ENCODE measurements at places on chromosomes 13 and 19.

DNA sequence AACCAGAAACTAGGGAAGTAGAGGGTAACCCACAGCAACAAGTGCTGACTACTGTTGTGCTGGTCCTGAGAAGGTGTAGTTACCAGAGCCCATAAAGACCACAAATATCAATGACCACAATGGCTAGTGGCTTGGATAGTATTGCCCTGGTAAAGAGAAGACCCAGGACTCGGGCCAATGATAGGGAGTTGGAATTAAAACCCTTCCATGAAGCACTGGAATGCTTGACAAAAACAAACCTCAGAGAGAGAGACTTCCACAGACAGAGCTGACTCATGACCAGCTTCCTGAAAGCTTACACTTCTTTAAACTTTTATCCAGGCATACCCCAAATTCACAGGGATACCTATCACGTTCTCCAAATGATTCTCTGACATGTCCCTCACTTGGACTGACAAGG is 60.5 kb downstream of the WDR87 start:
- peak; percentile 23 for DNase-seq

DNA sequence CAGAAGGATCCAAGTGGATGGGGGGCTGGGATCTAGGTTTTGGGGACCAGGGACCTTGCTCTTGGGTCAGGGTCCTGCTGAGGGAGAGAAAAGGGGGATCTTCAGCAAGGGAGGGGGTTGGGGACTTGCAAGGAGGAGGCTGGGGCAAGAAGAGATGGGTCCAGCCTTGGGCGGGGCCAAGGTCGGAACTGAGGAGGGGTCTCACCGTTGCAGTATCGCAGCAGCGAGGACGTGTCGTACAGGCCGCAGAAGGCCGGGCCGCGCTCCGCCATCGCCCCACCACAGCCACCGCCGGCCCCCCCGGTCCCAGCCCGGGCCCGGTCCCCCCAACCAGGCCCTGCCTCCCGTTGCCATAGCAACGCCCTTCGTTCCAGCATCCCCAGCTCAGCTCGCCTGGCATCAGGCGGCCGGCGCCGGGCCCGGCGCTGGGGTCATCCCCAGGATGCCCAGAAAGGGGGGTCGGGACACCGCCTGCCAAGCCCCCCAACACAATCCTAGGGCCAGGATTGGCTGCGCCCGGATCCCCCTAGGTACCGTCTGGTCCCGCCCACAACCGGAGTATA is 6.0 kb upstream of the EML2 start:
- no peak for DNase-seq

DNA sequence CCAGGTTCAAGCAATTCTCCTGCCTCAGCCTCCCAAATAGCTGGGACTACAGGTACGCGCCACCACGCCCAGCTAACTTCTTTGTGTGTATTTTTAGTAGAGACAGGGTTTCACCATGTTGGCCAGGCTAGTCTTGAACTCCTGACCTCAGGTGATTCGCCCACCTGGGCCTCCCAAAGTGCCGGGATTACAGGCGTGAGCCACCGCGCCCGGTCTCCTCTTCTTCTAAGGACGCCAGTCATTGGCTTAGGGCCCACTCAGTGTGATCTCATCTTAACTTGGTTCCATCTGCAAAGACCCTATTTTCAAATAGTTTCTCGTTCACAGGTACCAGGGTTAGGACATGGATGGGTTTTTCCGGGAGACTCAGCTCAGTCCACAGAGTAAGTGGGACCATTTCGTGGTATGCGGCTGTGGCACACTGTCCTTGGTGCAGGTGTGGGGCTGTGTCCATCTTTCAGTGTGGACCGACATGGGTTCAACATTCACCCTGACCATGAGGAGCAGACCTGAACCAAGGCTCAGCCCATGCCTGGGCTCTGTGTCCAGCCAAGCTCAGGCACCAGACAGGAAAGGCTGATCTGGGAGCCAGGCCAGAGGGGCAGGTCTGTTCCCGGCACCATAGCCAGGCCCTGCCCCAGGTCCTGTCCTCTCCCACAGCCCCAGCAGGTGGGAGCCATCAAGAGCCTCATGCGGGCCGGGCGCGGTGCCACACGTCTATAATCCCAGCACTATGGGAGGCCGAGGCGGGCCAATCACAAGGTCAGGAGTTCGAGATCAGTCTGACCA is 2.8 kb upstream of the MKNK2 start:
- no peak for DNase-seq

- no peak for DNase-seq
Observed at GRCh38 chr19:56966225-56966696, 125.7 kb upstream of the PEG3 start.

DNA sequence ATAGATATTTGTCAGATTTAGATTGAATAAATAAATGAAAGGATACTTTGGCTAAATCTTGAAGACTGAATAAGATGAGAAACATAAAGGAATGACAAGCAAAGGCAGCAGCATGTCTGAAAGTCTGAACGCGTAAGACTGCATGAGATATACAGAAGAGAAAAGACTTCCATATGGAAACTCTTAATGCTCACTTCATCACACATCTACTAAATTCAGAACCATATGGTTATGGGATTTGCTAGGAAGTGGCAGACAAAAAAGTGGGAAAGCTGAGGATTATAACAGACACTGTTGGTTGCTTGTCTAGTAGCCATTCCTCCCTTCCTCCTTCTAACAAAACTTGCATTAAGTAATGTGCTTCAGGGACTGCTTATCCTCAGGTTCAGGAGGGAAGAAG is 446.7 kb downstream of the KCTD12 start:
- no peak for DNase-seq

GRCh38 chr13:44395976-44396694 is 22.5 kb downstream of the SERP2 start:
- DNase-seq = no peak

- DNase-seq = peak; percentile 65
Observed at GRCh38 chr19:45667620-45668341, at the start of gene GIPR. GIPR (plus strand) TSS chr19:45668221; CDS start chr19:45669521, 1,300 bp downstream.

- no peak for DNase-seq
Observed at GRCh38 chr13:23945612-23946011, 48.3 kb upstream of the C1QTNF9B start.

GRCh38 chr19:13996928-13997630 is 9.0 kb downstream of the RFX1 start:
- no peak for DNase-seq

GRCh38 chr19:35213663-35214632 is 14.6 kb downstream of the FAM187B start:
- peak; percentile 76 for DNase-seq

DNA sequence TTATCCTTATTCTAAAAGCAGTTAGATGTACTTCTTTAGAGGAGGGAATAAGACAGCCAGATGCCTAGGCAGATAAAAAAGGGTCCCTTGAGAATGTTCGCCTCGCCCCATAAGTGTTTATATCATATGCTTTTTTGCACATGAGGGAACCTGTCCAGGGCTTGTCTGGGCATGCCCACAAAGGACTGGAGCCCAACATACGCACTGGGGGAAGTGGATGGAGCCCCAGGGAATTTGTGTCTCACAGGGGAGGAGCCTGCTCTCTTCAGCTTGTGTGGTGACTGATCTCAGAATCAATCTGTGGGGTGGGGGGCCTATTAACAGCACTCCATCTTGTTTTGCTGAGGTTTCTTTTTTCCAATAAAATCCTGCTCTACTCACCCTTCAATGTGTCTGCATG is 22.6 kb downstream of the MED4 start:
- no peak for DNase-seq

DNA sequence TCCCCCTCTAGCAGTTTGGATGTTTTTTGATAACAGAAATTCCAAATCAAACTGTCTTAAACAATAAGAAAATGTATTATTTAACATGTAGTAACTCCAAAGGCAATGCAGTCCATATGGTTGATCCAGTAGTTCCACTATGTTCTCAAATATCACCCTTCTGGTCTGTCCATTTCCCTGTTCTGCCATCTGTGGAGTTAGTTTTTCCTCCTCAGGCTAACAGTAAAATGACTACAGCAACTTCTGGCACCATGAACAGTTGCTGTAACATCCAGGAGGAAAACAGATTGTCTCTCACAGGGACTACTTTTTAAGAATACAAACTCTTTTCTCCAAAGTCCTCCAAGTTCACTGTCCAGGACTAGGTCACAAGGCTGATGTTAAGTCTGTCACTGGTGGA is 455.4 kb downstream of the FGF14 start:
- no peak for DNase-seq

- DNase-seq = no peak
Observed at GRCh38 chr13:41467425-41467945, 10.1 kb downstream of the RGCC start.

DNA sequence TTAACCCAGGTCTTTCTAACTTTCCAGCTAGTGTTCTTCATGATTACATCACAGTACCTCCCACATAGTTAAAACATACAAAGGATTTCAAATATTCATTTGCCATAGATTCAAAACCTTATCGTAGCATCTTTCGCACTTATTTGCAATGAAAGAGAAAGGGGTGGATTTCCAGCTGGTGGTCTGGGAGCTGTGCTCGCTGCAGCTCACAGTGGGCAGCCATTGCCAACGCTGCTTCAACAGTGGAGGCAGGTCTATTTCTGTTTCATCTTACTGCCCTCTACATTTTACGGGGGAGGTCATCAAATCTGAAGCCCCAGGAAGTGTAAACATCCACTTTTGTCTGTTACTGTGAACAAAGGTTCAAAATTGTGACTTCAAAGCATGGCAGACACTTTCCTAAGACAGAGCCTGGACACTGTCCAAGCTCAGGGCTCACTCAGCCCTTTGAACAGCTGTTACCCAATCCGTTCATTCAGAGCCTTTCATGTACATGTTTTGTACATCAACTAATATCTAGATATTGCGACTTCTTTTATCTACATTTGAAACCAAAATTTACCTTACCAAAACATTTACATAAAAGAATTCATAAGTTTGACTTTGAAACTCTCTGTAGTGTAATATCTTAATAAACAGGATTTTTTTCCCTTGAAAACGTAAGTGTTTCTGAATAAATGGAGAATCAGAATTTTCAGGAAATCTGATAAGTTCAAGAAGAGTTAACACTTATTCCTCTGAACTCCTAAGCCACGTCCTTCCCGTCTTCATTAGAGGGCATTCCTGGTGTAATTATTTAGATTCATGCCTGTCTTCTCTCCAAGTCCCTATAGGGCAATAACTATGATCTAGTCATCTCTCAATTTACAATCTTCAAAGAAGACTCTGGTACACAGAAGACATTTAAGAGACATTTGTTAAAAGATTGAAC is 25.1 kb downstream of the STARD13 start:
- no peak for DNase-seq

DNA sequence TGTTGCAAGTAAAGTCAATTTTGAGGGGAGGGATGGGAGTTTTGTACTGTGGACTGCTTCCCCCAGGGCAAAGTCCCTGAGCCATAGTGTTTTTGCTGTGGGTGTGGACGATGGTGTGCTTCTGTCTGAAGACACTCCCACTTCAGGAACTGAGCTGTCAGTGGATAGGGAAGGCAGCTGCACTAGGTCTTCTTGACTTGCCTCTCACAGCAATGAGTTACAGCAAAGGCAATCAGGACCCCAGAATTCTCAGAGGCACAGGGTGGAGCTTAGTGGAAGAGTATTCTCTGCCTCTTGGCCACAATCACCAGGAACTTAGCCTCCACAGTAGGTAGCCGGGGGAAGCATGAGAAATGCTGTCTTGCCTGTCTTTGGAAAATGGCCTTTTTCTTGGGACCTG is 1416.6 kb upstream of the MIR17HG start:
- no peak for DNase-seq

DNA sequence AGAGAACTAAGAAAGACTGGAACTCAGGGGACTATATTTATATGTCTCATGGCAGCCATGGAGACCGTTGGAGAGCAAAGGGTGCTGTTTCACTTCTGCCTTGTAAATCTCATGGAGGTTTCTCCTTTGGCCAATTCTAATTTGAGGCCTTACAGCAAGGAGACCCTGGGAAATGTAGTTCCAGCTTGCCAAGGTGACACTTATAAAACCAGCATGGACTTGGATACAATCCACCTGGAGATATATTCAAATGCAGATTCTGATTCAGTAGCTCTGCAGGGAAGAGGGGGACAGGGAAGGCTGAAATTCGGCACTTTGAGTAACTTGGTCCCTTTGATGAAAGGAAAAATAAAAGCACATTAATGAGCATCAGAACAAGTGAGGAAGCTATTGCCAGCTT is 90.0 kb downstream of the OXGR1 start:
- DNase-seq = no peak

- no peak for DNase-seq
Observed at GRCh38 chr13:66189986-66190385, 1040.2 kb downstream of the PCDH9 start.

- no peak for DNase-seq
Observed at GRCh38 chr13:107291875-107292274, 723.9 kb upstream of the ARGLU1 start.

DNA sequence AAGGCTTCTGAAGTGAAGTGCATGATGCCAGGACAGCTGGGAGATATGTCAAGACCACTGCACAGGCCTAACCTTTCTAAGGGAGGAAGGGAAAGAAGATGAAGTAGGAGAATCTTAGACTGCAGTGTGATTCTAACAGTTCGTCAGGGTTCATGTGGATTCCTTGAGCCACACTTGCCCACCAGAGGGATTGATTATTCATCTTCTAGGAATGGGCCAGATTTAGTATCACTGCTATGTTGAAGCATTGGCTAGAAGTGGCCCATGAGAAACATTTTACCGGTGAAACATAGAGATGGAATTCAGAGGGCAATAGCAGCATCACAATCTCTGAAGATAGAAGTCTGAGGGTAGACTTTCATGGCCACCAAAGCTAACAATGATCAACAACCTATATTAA is 550.8 kb upstream of the SLITRK1 start:
- peak; percentile 91 for DNase-seq

DNA sequence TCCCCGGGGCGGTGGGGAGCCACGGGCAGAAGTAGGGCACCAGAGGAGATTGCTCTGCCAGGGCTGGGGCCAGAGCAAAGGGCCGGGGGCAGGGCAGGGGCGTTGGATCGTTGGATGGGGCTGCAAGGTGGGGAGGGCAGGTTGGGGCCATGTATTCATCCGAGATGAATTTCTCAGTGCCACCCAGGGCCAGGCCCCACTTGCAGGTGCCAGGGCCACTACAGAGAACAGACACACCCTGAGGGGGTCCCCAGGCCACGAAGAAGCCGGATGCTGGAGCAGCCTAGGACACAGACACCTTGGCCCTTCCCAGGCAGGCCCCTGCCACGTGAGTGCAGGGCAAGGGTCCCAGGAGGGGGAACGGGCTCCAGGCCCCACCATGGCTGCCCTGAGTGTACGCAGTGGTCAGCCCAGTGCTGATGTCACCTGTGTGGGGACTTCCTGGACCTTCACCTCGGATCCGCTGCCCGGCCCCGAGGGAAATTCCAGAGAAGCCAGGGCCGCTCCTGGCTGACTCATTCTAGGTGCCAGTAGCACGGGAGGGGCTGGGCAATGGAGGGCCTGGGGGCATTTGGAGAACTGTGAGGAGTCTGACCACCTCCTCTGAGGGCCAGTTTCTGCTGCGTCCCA is 9.6 kb upstream of the SBNO2 start:
- DNase-seq = peak; percentile 62

DNA sequence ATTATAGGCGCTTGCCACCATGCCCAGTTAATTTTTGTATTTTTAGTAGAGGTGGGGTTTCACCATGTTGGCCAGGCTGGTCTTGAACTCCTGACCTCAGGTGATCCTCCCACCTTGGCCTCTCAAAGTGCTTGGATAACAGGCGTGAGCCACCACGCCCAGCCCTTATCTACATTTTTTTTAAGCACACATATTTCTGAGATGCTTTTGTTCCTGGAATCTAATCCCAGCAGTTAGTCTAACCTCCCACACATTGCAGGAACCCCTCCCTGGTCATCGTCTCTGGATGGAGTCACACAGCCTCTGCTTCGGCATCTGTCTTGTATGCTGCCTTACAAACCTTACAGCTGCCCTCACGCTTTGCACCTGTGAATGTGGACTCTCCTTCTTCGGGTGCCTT is 15.1 kb upstream of the KATNAL1 start:
- DNase-seq = no peak

GRCh38 chr13:106568299-106569003 is 514 bp upstream of the ARGLU1 start:
- DNase-seq = no peak
